Aortic smooth muscle cell (primary cell): ENCODE measurements at places on chromosomes 13 and 19. TPM values are rescaled to one million over a fixed set of nuclear protein-coding genes. Genes with fewer than 3 reads are reported as not detected.

CAMSAP3 gene
- total RNA-seq = not detected in 2 replicates

CGB2 gene
- total RNA-seq = not detected in 2 replicates

MCEMP1 gene
- total RNA-seq = not detected in 2 replicates

CEACAM16 gene
- not detected in 2 replicates for total RNA-seq

GPI gene
- 112 and 129 TPM in 2 replicates for total RNA-seq

FUT1 gene
- 0.25 and 0.26 TPM in 2 replicates for total RNA-seq

SNRPD2 gene
- total RNA-seq = 676 and 796 TPM in 2 replicates

PROZ gene
- not detected in 2 replicates for total RNA-seq

CAPN12 gene
- not detected in 2 replicates for total RNA-seq

LILRB3 gene
- not detected in 2 replicates for total RNA-seq

PRSS57 gene
- not detected in 2 replicates for total RNA-seq

BRSK1 gene
- total RNA-seq = 6.7 and 7.6 TPM in 2 replicates

SIGLEC12 gene
- not detected in 2 replicates for total RNA-seq

TDRD12 gene
- 0.25 and 0.40 TPM in 2 replicates for total RNA-seq

C13orf46 gene
- 0.40 and 0.68 TPM in 2 replicates for total RNA-seq

GSX1 gene
- not detected in 2 replicates for total RNA-seq
